C1 segment of cervical spinal cord (tissue), 14 donors: ENCODE measurements at places on chromosomes 3 and 15.

DNA sequence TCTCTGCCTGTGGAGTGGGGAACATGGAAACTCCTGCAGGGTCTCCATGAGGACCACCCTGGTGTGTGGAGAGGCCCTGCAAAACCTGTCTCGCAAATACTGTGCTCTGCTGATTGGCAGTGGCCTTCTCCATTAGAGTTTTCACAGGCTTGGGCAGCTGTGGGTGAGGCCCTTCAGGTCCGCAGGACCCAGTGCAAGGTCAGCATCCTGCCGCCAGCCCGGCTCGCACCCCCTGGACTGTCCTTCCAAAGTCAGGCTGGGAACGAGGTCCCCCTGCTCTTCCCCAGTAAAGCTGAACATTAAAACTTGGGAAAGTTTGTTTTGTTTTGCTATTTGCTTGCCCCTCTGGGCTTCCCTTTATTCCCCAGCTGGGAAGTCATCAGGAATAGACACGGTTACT lies 85.0 kb upstream of the PLXNA1 start:
- no peak for DNase-seq

DNA sequence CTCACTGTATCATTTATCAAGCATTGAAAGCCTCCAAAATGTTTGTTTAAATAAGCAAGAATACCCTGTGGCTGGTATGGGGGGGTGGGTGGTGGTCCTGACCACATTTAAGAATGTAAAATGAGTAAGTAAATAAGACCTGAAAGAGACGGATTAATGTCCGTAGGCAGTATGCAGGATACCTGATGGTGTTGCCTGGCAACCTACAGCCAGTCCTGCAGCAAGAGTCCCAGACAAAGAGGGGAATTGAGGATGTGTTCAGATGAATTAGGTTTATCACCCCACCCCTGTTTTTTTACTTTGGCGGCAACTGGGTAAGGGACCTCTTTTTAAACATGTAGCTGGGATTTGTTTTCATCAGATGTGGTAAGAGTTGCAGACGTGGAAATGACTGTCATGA lies 99.8 kb upstream of the BFSP2 start:
- DNase-seq, result no peak

DNA sequence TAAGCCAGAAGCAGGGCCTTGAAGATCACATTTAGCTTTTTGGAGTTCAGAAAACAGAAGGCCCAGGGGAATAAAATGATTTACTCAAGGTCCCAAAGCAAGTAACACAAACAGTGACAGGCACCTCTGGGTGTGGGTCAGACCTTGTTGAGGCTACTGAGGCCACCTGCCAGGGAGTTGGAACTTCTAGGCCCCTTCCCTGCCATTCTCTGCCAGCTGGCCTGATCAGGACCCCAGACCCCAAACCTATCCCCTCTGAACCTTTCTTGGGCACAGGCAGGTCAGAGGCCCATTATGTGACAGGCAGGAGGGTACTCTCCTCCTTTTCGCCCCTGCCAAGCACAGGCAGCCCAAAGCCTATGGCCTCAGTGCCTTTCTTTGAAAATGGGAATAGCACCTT lies 49.4 kb upstream of the ATP2B2 start:
- no peak for DNase-seq

DNA sequence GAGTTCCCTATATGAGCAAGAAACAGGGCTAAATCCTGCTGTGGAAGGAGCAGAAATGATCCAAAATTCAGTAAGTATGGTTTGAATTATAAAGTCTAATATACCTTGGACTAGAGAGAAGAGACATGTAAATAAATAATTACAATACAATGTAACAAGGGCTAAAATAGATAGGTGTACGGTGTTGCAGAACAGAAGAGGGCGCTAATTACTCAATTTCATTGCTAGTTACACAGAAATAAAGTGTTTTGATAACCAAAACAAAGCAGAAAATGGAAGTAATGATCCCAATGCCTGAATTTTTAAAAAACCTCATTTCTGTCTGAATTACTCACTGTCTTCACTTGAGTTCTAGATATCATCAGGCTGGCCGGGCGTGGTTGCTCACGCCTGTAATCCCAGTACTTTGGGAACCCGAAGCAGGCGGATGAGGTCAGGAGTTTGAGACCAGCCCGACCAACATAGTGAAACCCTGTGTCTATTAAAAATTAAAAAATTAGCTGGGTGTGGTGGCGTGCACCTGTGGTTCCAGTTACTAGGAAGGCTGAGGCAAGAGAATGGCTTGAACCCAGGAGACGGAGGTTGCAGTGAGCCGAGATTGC lies 8.3 kb upstream of the PLCH1 start:
- no peak for DNase-seq

- DNase-seq, result no peak
Observed at GRCh38 chr3:181723625-181724191, 12.0 kb downstream of the SOX2 start.

DNA sequence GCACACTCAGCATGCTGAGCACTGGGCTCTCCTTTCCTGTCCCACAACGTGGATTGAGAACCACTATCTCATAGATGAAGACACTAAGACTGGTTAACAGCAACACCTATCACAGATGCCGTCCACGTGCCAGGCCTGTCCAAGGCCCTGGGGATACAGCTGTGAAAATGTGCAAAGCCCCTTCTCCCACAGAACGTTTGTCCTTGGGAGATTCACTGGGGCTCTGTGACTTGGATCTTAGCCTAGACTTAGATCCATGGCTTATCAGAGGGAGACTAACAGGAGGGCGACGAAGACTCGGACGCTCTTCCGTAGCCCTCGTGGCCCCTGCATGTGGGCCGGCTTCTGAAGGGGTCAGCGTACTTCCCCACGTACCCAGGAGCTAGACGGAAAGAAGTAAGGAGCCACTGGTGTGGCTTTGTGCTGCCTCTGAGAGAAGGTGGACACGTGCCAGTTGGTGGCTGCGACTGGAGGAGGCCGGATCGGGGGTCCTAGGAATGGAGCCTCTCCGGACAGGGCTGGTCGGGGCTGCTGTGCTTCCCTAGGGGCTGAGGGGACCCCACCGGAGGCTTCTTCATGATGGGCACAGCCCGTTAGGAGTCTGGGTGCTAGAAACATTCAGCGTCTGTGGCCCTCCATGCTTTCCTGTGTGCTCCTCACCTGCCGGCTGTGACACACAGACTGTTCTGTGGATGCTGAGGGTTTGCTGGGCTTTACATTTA lies 964 bp downstream of the NRROS start:
- no peak for DNase-seq

- DNase-seq, result no peak
Observed at GRCh38 chr15:94416267-94416666, 184.9 kb downstream of the MCTP2 start.

DNA sequence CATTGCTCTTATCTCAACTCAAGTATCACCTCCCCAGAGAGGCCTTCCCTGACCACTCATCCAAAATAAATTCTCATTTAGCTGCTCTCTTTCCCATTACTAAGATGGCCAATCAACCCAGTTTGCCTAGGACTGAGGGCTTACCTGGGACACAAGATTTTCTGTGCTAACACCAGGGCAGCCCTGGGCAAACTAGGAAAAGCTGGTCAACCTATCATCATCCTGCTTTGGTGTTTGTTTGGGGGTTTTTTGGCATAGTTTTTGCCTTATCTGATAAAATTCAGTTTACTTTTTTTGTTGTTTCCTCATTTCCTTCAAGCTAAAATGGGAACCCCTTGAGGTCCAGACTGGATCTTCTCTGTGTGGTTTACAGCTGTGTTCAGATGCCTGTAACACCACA lies 131.4 kb upstream of the NR2F2 start:
- DNase-seq, result no peak

- no peak for DNase-seq
Observed at GRCh38 chr3:17938313-17938712, 195.9 kb upstream of the TBC1D5 start.

GRCh38 chr3:16504242-16504641 lies 9.3 kb downstream of the RFTN1 start:
- no peak for DNase-seq

GRCh38 chr3:55200906-55201305 lies 273.0 kb upstream of the LRTM1 start:
- DNase-seq, result no peak

DNA sequence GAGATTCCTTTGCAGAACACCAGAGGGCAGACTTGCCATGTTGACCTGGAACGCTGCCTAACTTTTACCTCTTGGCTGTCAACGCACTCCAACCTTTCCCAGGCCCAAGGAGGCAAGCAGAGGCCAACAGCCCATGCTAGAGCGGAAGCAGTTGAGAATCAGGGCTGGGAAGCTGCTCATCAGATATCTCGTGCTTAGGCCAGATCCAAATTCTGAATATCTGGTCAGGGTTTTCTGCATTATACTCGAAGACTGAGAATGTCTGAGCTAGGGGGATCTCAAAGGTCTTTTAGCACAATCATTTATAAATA lies 2.5 kb downstream of the XIRP1 start:
- DNase-seq, result peak; percentile 32

- no peak for DNase-seq
Observed at GRCh38 chr3:167146911-167147310, 233.2 kb downstream of the ZBBX start.

DNA sequence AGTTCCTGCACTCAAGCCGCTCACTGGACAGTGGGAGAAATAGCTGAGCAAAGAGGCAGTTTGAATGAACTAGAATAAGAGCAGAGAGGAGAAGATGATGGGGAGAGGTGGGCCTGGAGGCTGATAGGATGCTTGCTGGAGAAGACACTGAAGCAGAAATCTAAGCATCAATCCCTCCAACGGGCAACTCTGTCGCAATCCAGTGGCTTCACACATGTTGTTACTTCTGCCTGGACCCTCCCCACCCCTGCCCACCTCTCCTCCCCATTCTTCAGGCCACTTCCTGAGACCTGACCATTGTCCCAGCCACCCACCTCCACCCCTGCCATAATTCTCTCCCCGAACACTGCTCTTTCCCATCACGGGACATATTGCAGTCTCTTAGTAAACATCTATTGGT lies 76.0 kb downstream of the SRGAP3 start:
- no peak for DNase-seq

- DNase-seq, result no peak
Observed at GRCh38 chr15:77276943-77277342, 143.0 kb downstream of the PEAK1 start.

DNA sequence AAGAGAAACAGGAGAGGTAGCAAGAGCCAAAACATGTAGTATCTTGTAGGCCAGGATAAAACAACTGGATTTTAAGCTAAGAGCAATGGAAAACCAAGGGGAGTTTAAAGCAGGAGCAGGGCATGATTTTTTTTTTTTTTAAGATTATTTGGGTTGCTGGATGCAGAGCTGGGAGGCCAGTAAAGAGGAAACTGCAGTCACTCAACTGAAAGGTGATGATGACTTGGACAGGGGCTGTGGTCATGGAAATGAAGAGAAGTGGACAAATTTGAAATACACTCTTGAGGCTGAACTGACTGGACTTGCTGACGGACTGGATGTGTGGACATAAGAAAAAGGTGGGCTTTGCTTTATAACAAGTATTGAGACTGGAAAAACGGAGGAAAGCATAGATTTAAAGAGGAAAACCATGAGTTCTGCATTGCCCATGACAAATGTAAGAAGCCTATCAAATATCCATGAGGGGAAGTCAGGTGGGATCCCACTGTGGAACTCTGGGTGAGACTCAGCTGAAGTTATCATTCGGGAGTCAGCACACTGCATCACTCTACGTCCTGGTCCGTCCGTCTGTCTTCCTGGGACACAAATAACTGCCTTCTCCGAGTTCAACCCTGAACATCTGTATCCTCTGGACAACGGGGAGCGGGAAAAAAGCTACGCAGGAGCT lies 688 bp downstream of the XPC start:
- no peak for DNase-seq

DNA sequence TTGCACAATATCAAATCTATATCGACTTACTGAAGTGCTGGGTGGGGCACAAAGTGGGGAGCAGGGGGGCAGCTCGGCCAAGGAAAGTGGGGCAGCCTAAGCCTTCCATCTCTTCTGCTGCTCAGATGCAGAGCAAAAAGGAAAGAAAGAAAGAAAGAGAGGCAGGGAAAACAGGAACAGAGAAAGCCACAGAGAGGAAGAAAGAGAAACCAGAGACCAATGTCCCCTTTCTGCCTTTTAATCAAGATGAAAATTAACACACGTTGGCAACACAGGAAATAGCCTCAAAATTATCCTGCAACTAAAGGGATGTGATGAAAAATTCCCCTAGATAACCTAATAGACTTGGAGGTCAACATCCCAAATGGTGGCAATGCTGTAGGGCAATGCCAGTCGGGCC lies 72.2 kb upstream of the RAD18 start:
- DNase-seq, result no peak

DNA sequence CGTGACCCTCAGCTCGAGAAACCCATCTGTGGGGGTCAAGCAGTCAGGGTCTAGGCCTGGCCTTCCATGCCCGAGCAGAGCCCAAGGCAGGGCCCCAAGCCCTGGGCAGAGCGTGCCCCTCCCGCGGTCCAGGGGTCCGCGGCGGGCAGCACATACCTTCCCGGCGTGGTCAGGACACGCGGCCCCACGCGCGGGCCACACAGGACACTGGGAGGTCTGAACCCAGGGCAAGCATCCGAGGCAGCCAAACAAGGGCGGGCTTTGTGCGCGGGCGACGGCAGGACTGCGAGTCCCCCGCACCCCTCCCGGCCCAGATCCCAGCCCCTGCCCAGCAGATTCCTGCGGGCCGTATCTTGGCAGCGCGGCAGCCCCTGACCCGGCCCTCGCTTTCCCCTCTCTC lies 61.6 kb upstream of the ACAN start:
- DNase-seq, result no peak

DNA sequence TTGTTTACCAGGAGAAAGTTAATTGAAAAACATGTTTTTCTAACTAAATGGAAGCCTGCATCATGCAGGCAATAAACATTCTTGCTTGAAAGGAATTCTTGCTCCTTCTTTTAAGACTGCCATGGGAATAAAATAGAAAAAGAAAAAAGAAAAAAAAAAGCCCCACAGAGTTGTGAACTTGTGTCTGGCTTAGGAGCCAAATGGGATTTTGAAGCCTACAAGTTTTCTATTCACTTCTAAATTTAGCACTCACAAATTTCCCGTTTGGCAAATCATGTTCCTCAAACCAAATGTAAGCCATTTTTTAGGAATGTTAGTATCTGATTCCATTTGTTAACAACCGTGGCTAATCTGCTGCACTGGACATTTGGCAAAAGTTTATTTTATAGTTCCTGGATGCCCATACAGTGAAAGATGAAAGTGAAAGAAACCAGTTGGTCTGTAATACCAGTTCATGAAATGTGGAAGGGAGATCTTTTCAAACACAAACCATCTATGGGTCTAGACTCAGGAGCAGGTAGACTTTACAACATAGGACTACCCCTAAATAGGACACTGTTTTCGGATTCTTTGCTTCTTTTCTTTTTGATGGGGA lies 133.8 kb upstream of the GMNC start:
- no peak for DNase-seq

DNA sequence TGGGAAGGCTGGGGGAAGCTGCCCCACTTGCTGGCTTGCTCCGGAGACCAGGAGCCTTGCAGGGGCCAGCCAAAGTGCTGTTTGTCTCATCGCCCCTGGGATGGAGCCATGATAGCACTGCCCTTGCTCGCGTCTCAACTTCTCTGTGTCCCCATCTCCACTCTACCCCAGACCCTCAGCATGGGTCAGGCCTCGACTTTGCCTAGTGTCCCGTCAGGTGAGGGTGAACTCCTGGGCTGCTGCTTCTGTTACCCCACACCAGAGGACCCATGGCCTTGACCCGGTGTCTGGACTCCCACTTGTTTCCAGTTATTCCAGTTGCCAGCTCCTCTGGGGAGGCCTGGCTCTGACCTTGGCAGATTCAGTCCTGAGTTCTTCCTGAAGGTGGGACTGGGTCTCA lies 36.5 kb upstream of the DUSP7 start:
- no peak for DNase-seq

GRCh38 chr15:92963794-92964193 lies 63.7 kb downstream of the CHD2 start:
- no peak for DNase-seq
